ENCODE measurements at places on chromosomes 6 and 20.
A peak's percentile ranks its signal among the peaks of the same experiment; 100 is the strongest.

GRCh38 chr20:50276119-50277063 is 85.8 kb downstream of the CEBPB start:
- no peak for DNase-seq

DNA sequence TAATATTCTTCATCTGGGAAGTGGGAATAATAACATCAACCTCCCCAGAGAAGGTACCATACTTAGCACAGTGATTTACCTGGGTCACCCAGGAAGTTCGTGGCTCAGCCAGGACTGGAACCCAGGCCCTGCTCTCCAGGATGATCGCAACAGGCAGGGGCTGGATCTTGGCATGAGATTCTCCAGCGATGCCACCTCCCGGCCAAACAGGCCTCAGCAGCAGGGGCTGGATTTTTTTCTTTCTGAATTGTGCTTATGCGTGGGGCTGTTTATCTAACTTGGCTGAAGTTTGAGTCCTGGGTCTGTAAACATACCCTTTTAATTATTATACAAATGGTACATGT is 129.5 kb upstream of the PTPN1 start:
- peak; percentile 70 for DNase-seq

DNA sequence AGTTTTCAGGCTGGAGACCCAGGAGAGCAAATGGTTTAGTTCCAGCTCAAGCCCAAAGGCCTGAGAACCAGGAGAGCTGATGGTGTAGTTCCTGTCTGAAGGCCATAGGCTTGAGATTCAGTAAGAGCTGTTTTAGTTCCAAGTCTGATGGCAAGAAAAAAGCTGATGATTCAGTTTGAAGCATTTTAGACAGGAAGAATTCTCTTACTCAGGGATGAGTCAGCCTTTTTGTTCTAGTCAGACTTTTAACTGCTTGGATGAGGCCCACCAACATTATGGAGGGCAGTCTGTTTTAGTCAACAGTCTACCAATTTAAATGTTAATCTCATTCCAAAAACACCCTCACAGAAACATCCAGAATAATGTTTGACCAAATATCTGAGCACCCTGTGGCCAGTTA is 2.5 kb downstream of the ZSCAN26 start:
- no peak for DNase-seq

DNA sequence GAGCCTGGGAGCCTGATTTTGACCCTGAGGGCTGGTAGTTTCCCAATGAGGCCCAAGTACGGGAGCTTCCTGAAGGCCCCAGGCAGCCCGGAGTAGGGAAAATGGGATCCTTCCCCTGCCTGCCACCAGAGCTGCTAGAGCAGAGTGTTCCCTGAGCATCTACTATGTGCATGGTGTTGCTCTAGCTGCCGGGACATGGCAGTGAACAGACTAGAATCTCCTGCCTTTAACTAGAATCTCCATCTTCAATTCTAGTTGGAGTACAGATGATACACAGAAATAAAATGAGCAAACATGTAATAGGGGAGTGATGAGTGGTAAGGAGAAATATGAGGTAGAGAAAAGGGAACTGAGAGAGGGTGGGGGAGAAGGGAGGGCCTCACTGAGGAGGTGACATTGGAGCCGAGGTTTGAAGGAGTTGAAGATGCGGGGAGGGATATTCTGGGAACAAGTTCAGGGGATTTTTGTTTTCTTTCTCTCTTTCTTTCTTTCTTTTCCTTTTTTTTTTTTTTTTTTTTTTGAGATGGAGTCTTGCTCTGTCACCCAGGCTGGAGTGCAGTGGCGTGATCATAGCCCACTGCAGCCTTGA is 18.5 kb downstream of the VSTM2L start:
- DNase-seq, result no peak

GRCh38 chr6:10434235-10434634 is 19.4 kb upstream of the TFAP2A start:
- DNase-seq, result no peak

DNA sequence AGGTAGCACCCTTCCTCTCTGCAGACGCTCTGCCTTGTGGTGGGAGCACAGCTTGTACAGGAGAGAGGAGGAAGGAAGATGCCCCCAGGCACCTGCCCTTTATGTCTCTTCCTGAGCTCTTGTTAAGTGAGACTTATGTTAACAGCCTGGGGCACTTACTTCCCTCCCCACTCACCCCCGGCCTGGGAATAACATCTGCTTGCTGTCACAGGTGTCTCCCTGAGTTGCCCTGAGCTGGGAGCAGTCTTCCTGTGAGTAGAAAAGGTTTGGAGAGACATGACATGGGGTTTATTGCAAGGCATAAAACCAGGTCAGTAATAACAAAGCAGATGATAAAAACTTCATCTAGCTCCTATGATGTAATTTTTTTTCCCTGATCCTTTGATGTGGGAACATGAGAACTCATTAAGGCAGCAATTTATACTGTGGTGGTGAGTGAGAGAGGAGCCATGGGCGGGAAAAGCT is 1.9 kb downstream of the SSTR4 start:
- DNase-seq, result no peak

DNA sequence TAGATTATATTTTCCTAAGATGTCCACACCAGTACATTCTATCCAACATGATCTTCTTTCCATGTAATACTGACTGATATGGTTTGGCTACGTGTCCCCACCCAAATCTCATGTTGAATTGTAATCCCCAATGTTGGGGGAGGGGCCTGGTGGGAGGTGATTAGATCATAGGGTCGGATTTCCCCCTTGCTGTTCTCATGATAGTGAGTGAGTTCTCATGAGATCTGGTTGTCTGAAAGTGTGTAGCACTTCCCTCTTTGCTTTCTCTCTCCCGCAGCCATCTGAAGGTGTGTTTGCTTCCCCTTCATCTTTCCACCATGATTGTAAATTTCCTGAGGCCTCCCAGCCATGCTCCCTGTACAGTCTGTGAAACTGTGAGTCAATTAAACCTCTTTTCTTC is 12.2 kb upstream of the HBS1L start:
- DNase-seq, result no peak

DNA sequence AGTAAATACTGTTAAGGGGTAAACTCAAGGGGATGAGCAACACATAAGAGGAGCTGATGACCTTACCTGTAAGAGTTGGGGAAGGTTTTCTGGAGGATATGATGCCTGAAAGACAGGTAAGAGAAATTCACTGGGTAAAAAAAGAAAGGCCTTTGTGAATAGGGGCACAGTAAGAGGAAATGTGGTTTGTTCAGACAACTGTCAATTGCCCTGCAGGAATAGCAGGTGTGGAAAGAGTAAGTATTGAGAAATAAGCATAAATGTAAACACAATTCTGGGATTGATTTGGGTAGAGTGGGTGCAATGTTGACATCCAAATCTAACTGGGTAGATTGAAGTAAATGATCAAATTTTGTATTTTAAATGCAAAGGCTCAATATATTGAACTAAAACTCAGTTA is 670.0 kb downstream of the DHX35 start:
- DNase-seq, result no peak
